Fibroblast of skin of left biceps (primary cell): ENCODE measurements at places on chromosomes 12 and 14.

- DNase-seq = peak; percentile 91
These were observed 89.6 kb downstream of the ARF6 start for GRCh38 chr14:49982501-49982951.

DNA sequence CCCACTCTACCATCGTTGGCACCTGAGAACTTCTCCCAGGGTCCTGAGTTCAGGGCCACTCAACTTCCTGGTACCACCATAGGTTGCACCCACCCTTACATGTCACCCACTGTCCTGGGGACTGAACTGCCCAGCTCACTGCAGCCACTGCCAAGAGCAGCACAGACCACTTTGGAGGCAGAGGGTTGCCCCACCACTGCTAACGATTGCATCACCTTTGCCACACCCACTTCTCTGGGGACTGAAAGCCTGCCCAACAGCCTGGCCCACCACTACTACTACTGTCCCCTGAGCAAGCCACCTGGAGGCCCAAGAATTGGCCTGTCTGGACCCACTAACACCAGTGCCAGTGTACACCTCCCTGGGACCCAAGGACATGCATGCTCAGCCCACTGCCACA, 27.6 kb downstream of the CACNA2D4 start:
- DNase-seq = no peak

- no peak for DNase-seq
These were observed 11.0 kb downstream of the FKBP3 start for GRCh38 chr14:45123271-45123670.

- peak; percentile 48 for DNase-seq
These were observed 79.6 kb downstream of the RPL10L start for GRCh38 chr14:46571970-46572369.

- no peak for DNase-seq
These were observed 317.6 kb upstream of the FKBP4 start for GRCh38 chr12:2477009-2477766.

GRCh38 chr14:75113932-75114539, 12.8 kb downstream of the NEK9 start:
- no peak for DNase-seq

DNA sequence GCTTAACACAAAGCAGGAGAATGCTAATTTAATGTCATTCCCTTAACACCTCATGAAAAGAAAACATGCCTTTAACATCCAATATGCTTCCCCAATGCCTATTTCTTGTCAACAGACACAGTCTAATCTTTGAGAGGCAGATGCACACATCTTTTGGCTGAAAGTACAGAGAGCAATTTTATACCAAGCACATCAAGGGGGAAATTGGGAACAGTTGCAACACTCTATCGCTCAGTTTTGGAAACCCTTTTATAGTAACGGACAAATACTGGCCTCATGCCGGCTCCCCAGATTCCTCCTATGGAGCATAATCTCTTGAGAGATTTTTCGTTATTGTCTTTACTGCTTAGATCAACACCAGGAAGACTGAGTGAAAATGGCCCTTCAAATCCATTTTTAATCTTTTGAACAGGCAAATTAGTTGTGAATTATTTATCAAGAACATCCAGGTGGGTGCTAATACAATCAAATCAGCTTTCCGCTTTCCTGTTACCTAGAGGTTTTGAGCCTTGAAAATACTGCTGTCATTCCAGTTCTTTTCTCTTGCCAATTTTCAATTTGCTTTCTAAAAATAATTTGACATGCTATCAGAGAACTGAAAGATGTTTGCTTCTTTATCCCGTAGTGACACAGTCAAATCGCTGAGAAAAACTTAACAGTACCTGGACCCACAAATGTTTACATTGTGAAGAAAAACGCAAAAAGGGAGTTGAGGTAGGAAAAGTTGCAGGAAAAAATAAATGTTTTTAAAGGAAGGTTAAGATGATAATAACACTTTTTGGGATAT, 60.7 kb upstream of the CAND1 start:
- no peak for DNase-seq

DNA sequence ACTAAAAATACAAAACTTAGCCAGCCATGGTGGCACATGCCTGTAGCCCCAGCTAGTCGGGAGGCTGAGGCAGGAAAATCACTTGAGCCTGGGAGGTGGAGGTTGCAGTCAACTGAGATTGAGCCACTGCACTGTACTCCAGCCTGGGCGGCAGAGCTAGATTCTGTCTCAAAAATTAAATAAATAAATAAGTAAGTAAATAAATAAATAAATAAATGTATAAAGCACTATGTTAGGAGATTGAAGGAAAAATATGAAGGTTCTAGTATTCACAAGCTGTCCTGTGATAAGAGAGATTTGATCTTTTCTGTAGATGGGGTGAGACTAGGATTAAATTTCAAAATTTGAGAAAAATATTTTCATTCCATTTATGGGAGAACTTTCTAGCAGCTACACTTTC, 5.7 kb downstream of the DNAJC22 start:
- DNase-seq = no peak

- DNase-seq = no peak
These were observed 141.6 kb downstream of the GPHN start for GRCh38 chr14:66649498-66649897.

DNA sequence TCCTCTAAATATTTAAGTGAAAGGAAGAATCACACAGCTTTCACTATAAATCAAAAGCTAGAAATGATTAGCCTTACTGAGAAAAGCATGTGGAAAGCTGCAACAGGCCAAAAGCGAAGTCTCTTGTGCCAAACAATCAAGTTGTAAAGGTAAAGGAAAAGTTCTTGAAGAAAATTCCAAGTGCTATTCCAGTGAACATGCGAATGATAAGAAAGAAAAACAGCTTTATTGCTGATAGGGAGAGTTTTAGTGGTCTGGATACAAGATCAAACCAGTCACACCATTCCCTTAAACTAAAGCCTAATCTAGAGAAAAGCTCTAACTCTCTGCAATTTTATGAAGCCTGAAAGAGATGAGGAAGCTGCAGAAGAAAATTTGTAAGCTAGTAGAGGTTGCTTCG, 190.9 kb downstream of the BTG1 start:
- DNase-seq = no peak
